ENCODE measurements at places on chromosomes 7 and 10. TPM values are rescaled to one million over a fixed set of nuclear protein-coding genes. Genes with fewer than 3 reads are reported as not detected.

CRYGN gene
- 0.16 TPM for total RNA-seq

ACTL6B gene
- total RNA-seq = not detected

JCAD gene
- 27.9 TPM for total RNA-seq

FRMPD2 gene
- not detected for total RNA-seq

IGF2BP3 gene
- total RNA-seq = 2.9 TPM

TRIM8 gene
- 84.7 TPM for total RNA-seq

FAM241B gene
- not detected for total RNA-seq

Measured in fibroblast of the aortic adventitia (primary cell).